ENCODE measurements at places on chromosomes 5 and 9.

DNA sequence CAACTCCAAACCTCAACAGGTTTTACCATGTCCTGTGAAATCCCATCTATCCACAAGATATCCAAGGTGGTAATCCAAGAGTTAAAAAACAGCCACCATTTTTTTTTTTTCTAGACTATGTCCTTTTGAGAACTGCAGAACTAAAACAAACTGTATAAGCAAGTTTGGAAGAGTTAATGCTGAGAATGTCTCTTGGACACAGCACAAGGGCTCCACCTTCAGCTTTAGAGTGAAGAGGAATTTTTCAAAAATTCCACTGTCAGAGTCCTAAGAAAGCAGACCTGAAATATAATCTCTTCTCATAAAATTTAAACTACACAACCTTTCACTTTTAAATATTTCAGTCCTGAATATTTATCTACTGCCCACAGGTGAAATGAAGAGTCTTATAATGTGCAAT, 167.8 kb upstream of the CCNG1 start:
- DNase-seq, result no peak

- no peak for DNase-seq
Observed at GRCh38 chr9:134293611-134294152, 32.6 kb upstream of the RXRA start.

DNA sequence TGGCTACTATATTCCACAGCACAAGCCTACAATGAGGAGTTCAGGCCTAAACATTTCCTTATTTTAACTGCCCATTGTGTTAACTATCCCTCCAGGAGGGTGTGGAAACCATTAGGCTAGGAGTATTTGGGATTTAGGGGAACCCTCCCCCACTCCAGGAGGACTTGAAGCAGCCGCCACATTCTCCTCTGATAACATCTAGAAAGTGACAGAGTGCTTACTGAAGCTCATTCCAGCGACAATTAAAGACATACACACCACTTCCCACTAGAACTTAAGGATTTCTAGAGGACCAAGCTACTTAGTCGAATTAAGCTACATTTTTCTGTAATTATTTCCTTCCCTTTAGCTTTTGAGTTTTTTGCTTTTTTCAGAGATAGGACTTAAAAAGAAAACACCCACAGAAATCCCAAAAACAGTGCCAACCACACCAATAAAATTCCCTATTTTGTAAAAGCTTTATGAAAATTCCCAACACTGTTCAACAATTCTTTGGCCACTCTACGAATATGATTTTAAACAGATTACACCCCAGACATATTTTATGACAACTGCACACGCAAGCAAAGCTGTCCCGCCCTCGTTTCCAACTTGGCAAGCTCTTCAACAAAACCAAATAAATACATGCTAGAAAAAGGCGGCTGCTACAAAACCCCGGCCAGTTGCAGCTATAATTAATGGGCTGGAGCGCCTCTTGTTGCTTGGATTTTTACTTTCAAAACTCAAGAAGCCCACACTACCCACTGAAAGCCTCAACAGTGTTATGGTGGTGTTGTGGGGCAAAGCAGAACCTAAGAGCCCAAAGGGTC, 4.5 kb downstream of the ROR2 start:
- no peak for DNase-seq

DNA sequence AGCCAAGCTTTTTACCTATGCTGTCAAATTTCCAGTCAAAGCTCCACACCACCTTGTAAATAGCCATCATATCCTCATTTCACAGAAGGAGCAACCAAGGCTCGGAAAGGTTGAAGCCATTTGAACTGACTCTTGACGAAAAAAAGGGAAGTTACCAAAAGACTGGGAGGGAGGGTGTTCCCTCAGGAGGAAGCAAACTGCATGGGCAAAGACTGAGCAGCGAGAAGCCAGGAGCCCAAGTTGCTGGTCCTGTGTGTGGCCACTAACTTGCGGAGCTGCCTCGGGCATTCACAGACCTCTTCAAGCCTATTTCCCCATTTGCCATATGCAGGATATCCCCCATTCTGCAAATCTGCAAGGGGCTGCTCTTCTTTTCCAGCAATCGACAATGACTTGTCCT, 37.4 kb downstream of the TTLL11 start:
- DNase-seq, result no peak

DNA sequence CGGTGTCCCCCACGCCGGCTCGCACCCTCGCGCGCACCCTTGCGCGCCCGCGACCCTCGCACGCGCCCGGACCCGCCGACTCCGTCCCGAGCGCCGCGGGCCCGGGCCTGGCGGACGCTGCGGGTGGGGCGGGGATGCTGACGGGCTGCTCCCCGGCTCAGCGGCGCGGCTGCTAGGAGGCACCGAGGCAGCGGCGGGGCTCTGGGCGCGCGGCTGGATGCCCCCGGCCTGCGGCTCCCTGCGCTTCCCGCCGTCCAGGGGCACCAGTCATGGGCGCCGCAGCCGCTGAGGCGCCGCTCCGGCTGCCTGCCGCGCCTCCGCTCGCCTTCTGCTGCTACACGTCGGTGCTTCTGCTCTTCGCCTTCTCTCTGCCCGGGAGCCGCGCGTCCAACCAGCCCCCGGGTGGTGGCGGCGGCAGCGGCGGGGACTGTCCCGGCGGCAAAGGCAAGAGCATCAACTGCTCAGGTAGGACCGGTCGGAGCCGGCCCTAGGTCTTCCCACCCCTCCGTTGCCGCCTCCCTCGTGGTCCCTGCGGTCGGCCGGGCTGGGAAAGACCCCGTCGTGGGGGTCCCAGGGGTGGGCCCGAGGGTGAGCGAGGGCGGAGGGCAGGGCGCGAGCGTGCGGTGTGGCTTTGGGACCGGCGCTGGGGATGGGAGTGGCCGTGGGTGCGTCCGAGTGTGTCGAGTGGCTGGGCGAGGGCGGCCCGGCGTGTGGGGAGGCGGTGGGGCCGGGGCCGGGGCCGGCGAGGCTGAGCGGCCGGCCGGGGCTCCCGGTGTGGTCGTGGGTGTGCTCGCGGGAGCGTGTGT, 530 bp downstream of the TMEFF1 start:
- peak; percentile 16 for DNase-seq

GRCh38 chr5:77369566-77369965, 122.5 kb downstream of the WDR41 start:
- no peak for DNase-seq

GRCh38 chr5:172841256-172841655, 7.2 kb downstream of the ERGIC1 start:
- no peak for DNase-seq

DNA sequence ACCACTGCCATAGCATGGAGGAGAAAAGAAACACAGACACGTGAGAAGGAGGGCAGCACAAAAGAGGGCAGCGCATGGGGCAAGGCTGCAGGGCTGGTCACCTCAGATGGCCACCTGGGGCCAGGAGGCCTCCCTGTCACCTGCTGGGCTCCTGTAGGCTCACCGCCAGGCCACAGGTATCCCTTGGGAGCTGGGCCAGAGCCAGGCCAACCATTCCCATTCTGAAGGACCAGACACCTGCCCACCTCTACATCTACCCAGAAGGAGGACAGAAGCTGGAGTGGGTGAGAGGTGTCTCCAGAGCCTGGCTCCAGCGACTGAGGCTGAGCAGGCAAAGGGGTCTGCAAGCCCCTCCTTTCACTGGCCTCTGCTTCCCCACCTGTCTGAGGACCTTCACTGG, 103.1 kb downstream of the PAX5 start:
- no peak for DNase-seq

- no peak for DNase-seq
Observed at GRCh38 chr5:119445544-119445943, 6.8 kb upstream of the HSD17B4 start.

- no peak for DNase-seq
Observed at GRCh38 chr5:74182603-74183002, 457.9 kb downstream of the ENC1 start.

DNA sequence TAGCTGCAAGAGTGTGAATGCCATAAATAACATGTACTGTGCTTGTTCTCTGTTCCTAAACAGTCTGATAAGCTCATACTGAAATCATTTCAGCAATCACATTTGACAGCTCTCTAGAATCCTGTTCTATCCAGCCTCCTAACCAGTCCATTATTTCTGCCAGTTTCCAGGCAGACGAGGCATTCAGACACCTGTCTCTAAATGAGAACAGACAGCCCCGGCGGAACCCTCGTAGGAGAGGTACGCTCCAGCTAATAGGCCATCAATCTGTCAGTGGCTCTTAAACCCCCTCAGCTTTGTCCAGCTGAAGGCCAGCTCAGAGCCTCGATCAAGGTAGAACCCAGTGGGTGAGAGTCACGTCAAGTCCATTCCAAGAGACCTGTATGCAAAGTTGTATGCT, 272.3 kb downstream of the GLIS3 start:
- no peak for DNase-seq

DNA sequence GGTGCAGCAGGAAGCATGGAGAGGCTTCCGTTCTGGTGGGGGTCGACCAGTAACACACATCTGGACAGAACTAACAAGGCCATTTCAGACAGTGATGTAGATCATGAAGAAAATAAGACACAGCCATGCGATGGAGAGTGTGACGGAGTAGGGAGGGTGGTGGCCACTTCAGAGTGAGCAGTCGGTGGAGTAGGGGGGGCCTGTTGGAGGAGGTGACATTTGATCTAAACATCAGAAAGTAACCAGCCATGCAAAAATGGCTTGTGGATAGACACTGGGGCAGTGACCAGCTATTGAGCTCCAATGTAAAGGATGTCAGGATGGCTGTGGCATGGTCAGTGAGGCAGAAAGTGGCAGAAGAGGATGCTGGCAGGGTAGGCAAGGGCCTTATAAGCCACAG, 65.9 kb downstream of the PPARGC1B start:
- DNase-seq, result no peak

DNA sequence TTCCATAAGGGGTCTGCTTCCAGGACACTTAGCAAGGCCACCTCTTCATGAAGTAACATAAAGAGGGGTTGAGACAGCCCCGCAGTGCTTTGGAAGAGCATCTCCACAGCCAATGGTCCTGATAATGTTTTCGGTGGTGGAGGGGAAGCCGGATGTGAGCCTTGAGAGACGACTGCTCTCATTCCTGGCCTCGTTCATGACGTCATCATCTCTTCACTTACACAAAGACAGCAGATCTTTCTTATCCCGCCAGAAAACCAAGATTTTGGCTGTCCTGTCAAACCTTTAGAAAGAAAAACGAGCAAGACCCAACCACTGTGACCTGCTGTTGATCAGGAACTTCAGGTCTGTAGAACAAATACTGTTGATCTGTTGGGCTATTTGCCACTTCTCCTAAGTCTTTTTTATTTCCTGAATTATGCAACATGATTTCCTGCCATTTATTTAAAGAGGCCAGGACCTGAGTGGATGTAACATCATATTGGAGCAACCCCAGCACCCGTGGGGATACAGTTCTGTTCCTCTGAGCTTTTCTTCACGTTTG, 89.0 kb upstream of the IRX2 start:
- DNase-seq, result no peak

DNA sequence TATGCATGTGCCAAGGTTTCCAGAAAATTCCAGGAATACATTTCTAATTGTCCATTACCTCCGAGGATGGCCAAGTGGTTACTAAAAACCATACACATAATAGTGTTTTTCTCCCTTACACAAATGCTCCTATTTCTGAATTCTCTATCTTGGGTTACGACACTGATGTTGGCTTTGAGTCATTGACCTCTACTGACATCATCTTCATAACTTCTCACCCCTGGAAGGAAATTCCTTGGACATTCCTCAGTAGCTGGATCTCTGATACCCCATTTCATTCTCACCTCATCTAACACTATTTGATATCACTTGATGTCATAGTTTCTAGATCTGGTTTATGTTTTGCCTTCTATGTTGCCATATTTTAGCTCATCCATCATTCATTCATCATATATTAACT, 287.2 kb downstream of the CTNND2 start:
- no peak for DNase-seq

DNA sequence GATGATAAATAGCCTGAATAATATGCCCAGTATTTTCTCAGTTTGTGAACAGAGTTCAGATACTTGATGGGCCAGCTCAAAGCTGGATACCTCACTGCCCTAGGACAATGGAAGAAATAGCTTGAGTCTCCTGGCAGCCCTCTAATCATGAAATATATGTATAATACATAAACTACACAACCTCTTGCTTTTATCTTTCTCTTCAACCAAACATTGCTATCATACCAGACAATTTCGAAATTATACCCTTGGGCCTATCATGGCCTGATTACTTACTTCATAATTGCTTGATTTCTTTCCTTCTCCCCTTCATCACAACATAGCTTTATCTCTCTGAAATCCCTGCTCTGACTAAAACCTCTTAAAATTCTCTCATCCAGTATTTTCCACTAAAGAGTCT, 1144.9 kb upstream of the C9orf72 start:
- no peak for DNase-seq

DNA sequence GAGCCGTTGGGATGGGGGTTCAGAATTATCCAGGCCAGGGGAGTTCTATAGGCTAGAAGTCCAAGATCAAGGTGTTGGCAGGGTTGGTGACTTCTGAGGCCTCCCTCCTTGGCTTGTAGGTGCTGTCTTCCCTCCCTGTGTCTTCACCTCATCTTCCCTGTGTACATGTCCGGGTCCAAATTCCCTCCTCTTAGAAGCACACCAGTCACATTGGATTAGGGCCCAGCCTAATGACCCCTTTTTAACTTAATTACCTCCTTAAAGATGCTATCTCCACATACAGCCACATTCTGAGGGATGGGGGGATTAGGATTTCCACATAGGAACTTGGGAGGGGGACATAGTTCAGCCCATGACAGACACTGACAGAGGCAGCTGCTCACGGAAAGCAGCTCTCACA, 12.1 kb downstream of the LRSAM1 start:
- no peak for DNase-seq

DNA sequence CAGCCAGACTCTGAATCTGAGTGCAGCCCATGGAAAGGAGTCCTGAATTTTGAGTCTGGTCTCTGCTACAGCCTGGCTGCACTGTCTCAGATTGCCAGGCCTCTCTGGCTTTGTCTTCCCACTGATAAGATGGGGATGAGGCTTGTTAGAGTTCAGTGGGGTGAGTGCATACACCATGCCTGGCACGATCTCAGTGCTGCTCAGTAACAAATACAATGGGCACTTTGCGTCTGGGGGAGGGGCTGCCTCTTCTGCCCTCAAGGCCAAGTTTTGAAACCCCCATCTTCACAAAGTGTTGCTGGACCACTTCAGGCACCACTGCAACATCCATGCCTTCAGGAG, 49.0 kb downstream of the PPARGC1B start:
- no peak for DNase-seq

- DNase-seq, result no peak
Observed at GRCh38 chr5:135245521-135246499, 153.2 kb downstream of the MACROH2A1 start.

DNA sequence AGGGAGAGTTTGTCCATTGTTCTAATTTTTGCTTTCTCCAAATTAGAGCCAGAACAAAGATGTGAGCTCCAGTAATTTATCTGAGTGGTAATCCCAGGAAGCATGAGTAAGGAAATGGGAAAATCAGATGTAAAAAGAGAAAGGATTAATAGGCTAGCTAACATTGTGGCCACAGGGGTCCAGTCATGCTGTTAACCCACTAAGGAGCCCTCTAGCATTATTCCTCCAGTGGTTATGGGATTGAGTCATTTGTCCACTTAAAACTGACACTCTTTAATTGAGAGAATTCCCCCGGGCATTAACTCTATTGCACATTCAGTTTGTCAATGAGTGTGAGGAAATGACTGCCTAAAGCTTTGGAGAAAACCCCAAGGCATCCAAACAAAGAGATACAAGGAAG, 700.3 kb upstream of the TYRP1 start:
- no peak for DNase-seq

Measured in CD8-positive, alpha-beta memory T cell (primary cell).